Right renal cortex interstitium (tissue), 3 donors: ENCODE measurements at places on chromosomes 6 and 20. TPM values are rescaled to one million over a fixed set of nuclear protein-coding genes. Genes with fewer than 3 reads are reported as not detected.
A peak's percentile ranks its signal among the peaks of the same experiment; 100 is the strongest.

- no peak for DNase-seq
These were observed 41.0 kb downstream of the VGLL2 start for GRCh38 chr6:117306227-117306790.

- no peak for DNase-seq
These were observed 228.1 kb upstream of the CITED2 start for GRCh38 chr6:139602577-139602976.

DNA sequence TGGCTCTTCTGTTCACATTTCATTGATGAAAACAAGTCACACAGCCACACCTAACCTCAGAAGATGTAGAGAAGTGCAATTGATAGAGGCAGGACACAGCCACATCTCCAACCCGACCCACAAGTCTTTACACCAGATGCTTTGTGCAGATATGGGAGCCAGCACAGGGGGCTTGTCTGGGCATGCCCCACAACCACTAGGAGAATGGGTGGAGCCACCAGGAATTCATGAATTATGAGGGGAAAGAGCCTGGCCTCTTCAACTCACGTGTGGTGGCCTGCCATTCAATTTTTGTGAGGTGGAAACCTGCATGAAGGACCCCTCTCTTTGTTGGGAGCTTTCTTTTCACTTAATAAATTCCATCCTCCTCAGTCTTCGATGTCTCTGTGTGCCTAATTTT lies 79.1 kb downstream of the OGFRL1 start:
- DNase-seq: no peak

DNA sequence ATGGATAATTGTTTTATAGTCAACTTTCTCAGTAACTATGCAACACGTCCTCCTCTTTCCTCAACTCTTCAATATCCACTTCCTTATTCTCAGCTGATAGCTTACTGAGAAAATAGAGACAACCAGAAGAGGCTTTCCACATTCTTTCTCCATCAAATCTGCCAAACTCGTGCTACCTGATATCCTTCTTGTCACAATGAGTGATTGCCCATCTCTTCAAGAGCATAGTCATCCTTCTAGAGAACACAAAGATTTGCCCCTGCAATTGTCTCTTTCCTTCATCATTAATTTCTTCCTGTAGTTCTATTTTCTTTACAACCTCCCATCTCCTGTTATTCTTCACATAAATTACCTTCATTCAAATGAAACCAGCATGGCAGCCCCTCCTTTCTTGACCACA lies 75.9 kb upstream of the RGS17 start:
- DNase-seq: peak; percentile 18

DNA sequence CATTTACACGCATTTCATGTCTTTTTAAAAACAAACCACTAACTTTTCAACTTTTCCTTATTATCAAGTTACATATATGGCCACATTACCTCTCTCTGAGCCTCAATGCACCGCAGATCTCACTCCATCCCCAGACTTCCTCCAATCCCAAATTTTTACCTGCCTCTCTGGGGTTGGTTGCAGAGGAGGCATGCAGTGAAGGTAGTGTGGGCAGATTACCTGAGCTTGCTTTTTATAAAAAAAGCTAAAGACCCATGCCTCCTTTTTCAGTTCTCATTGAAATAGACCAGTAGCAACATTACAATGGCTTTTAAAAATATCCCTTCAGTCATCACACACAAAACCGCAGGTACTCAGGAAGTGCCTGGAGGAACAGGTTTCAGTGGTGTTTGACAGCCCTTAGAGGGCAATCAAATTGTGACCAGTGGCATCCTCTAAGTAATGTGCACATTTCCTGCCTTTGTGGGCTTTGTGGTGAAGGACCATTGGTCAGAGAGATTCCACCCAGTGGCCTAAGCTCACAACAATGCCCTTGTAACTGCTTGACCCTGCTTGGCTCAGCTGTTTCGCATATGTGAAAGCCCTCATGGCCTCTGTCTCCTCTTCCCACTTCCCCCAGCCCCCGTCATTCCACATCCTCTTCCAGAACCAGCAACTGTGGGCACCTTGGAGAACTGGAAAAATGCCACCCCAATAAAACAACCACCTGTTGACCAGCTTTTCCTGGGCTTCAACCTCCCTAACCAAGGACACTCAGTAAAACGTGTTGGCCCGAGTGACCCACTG lies 30.2 kb upstream of the IL17A start:
- no peak for DNase-seq

DNA sequence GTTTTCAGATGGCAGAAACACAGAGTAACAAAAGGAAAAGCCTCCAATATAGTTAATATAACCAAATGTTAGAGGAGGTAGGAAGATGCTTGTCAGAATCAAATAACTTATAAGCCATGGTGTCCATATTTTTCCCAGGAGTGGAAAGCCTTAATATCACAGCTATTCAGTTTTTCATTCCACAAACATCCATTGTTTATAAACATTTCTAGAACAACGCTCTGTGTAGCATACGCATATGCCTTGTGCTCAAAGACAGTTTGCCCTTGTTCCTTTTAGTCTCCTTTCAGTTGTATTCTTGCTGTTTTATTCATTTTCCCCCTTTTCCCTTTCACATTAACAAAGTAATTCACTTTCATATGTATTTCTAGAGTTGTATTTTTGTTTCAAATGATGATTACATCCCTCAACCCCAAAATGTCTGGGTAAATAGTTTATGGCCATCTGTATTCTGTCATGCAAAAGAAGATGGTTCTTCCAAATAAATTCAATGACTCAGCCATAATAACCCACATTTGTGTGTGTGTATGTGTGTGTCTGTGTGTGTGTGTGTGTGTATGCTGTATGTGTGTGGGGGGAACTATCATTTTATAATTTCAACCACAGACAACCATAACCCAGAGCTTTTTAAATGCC lies 455.7 kb upstream of the SOX4 start:
- no peak for DNase-seq

GRCh38 chr6:14718861-14719260 lies 527.0 kb upstream of the JARID2 start:
- no peak for DNase-seq

Gene BACH2
- polyA plus RNA-seq: 10.0 TPM

Gene SPDEF
- polyA plus RNA-seq: 0.07 TPM
